Urinary bladder (tissue), 4 donors: ENCODE measurements at places on chromosomes 4 and X.
A peak's percentile ranks its signal among the peaks of the same experiment; 100 is the strongest.

- DNase-seq, result no peak
Measured at GRCh38 chr4:177267911-177268310, 41.8 kb upstream of the NEIL3 start.

DNA sequence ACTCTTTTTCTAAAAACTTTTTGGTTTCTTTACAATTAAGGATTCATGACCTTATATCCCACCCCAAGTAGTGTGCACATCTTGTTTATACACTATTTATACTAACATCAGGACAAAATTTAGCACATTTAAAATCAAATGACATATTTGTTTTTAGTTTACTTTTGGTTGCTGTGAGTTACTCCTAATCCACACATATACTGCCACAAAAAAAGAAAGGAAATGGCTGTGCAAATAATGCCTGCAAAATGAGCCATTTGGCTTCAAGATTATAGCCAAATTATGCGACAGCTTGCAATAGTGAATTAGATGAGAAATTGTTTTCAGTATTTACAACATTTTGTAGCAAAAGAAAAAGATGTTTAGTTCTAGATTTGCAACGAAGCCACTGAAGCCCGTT is 10.4 kb upstream of the ARHGEF38 start:
- DNase-seq, result no peak

DNA sequence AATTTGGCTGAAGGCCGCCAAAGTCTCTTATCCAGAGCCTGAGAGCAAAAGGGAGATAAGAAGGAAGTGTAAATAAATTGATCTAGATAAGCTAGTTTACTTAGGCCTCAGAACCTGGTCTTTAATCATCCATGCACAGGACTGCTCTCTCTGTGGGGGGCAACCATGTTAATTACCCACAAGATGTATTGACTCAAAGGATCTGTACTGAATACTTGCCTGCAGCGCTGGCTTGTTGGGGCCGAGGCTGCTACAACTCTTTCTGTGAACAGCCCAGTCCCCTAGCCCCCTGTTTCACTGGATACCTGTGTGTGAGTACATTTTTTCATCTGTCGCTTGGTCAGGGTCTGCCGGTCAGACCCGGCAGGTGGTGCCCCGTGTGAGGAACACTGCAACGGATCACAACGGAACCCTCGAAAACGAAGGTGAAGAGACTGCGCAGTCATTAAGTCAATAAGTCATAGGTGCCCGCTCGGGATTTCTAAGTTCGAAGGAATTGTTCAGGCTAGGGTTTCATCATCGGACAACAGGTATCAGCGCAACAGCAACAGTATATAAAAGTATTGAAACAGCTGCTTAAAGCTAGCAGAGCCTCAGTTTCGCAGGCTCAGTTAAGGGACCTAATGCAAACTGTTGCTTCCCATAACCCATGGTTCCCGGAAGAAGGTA is 8.3 kb downstream of the MAGEA11 start:
- DNase-seq, result no peak

DNA sequence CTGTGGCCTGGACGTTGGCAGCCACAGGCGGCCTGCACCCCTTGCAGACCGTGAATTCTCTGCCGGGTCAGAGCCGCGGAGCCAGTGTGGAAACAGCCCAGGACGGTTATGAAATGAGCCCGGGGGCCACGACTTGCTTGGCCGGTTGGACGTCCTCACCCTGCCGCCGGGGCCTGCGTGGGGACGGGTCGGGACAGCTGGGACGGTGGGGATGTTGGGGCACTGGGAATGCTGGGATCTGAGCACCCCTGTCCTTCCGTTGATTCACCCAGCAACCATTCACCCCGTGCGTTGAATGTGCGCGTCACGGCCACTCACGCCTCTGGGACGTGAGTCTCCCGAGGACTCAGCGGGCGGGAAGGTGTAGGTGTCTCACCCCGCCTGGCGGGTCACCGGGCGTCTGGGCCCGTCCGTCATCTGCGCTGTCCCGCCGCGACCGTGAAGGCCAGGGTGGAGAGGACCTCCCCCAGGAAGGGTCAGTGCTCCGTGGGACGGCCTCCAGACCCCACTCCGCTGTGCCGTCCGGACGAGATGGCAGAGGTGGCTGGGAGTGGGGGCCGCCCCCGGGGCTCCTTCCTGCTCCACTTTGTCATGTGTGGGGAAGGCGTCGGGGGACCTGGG is 4.5 kb upstream of the PLCXD1 start:
- DNase-seq, result no peak

DNA sequence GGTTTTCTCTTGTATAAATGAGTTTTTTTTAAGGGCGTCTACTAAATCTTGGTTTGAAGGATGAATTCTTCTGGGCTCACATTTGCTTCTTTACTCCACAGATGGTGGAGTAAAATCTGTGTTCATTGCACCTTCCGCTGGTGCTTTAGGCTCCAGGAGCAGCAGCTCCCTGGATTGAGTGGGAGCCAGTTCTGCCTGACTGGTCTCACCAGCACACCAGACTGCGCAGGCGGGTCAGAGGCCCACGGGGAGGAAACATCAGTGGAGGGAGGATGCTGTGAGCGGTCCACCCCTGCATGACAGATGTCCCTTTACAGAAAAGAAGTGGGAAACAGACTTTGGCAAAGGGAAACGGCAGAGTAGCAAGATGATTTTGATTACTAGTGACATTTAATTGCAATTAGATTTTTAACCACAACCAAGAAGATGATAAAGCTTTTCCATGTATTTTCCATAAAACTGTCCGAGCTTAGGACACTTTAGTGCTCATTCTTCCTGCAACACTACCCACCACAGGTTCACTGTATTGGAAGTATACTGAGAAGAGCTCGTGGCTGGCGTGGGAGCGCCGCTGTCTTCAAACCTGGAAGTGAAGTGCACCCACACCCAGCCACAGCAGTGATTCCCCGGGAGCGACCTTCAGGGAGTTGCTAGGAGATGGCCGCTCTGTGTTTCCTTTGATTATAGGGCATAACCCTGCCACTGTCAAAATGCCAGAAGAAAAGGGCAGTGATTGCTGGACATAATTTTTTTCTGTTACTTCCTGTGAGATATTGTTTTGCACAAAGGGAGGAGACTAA is 95.2 kb downstream of the SORBS2 start:
- no peak for DNase-seq

DNA sequence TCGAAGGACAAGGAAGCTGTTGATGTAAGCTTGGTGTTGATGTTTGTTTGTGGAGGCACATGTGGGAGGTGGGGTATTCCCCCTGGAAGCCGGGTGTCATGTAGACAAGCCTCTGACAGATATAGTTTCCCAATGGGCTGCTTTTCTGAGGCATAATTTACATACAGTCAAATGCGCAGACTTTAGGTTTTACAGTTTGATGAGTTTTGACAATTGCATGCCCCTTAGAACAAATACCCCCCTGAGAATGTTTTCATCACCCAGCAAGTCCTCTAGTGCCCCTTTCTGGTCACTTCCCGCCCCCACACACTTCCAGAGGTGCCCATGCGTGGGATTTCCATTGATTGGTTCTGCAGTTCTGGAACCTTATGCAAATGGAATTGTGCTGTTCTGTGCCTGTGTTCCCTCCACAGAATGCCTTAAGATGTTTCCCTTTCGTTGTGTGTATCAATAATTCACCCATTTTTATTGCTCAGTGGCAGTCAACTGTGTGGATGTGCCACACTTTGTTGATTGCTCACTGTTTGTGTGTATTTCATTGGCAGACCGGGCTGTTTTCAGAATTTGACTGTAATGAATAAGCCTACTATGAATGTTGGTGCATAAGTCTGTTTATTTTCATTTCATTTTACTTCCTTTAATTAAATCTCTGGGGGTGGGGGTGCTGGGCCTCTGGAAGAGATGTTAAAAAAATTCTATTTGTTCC is 8.5 kb downstream of the EVC start:
- DNase-seq, result no peak

GRCh38 chr4:5385741-5386311 is 322.5 kb downstream of the EVC2 start:
- DNase-seq, result no peak

DNA sequence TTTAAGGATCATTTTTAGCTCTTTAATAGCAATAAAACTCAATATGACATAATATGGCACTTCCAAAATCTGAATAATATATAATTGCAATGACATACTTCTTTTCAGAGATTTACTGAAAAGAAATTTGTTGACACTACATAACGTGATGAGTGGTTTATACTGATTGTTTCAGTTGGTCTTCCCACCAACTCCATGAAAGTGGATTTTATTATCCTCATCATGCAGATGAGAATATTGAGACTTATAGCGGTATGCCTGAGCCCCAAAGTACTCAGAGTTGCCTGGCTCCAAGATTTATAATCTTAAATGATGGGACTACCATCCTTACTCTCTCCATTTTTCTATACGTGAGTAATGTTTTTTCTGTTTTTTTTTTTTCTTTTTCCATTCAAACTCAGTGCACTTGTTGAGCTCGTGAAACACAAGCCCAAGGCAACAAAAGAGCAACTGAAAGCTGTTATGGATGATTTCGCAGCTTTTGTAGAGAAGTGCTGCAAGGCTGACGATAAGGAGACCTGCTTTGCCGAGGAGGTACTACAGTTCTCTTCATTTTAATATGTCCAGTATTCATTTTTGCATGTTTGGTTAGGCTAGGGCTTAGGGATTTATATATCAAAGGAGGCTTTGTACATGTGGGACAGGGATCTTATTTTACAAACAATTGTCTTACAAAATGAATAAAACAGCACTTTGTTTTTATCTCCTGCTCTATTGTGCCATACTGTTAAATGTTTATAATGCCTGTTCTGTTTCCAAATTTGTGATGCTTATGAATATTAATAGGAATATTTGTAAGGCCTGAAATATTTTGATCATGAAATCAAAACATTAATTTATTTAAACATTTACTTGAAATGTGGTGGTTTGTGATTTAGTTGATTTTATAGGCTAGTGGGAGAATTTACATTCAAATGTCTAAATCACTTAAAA is 15.3 kb downstream of the ALB start:
- DNase-seq, result no peak

- no peak for DNase-seq
Measured at GRCh38 chrX:115957862-115958490, 212.6 kb upstream of the AGTR2 start.

GRCh38 chr4:17189401-17189720 is 290.9 kb upstream of the LDB2 start:
- DNase-seq, result no peak

DNA sequence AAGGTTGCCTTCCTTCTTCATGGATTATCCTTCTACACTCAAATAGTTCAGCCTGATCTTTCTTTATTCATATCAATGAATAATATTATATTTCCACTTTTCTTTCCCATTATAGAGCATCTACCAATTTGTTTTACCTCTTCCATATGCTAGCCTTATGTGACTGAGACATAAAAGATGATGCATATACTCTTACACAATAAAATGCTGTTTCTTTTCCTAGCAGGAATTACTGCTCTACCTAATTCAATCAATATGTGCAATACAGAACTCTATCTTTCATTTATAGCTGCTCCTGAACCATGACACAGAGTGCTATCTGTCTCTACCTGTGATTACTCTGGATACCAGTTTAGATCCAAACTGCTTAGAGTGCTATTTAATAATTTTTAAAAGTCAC is 2334.0 kb downstream of the PCDH7 start:
- DNase-seq, result no peak

DNA sequence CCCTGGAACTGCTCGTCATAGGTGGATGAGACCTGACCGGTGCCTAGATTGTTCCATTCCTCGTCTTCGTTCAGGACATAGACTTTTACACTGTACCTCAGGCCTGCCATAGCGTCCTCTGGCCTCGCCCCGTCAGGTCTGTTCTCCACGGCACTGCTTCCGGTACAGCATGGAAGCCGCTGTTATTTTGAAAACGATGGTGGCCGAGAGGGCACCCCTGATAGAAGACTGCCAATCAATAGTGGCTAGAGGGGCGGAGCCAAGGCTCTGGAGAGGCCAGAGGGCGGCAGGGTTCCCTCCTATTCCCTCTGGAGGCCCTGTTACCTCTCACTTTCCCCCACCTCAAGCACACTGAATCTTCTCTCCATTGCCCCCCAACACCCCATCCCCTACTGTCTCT is at the start of gene PPP4R3C:
Gene PPP4R3C (minus strand): TSS at position 155 of the 400 bp plus-strand sequence. CDS start 45 bp downstream, at position 110.
- no peak for DNase-seq

DNA sequence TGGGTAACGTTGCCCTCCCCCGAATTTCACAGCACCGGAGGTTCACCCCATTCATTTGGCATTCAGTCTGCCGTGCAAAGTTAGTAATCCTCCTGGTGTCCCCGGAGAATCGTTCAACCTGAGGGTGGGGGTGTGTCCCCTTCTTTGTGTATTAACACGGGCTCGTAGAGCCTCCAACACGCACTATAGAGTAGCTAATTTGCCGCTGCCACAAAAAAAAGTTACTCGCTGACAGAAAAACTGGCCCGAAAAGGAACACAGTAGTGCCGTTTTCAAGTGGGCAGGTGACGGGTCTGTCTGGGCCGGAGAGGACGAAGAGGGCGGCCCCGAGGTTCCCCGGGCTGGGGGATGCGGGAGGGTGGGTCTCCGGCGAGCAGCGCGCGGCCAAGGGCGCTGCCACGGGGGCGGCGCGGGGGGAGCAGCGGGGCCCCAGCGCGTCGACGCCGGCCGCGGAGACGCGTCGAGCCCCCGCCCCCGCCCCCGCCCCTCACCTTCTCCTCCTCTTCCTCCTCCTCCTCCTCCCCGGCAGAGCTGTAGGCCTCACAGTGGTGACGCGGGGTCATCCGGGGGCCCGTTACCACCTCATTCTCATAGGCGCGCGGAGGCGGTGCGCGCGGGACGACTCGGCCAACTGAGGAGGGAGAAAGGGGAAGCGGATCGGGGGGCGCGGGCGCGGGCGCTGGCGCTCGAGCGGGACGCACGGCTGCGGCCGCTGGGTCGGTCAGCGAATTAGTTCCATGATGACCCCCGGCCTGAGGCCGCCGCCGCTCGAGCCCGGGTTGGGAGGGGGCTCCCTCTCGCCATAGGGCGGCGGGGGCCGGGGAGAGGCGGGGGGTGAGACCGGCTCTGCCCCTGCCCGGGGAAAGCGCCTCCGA is 571 bp downstream of the CCNI start:
- DNase-seq, result no peak

DNA sequence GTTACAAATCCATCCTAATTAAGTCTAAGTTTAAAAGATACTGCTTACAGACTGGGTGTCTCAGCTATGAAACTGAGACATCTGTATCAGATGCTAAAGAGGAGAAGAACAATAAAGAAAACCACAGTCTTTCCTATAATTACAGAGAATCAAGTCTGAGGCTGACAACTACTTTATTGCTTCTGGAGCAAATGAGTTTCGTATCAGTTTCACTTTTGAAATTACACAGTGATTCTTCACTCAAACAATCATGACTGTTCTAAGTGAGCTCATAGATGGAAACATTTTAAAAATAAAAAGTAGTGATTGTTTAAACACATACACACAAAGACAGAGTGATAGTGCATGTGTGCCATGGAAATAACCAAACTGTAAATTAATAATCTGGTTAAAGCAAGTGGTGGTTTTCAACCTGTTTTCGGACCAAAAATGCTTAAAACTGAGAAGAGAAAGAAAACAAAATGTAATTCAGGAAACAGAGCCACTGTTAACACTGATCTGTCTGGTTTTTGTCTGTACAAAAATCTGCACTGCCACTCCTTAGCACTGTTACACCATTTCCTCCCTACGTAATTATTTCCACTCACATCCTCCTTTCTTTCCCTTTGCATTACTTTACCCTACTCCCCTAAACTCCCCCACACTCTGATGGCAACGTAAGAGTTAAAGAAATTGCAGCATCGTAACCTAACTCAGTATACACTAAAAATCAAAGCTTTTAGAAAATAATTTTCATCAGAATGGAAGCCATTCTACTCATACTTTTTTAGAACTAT is 12.5 kb downstream of the RFC1 start:
- peak; percentile 28 for DNase-seq
